ENCODE measurements at places on chromosomes 7 and 10. TPM values are rescaled to one million over a fixed set of nuclear protein-coding genes. Genes with fewer than 3 reads are reported as not detected.

Gene IFIT1B
- not detected for total RNA-seq

Gene FAM24B
- 14.8 TPM for total RNA-seq

Gene PRKG1
- total RNA-seq: not detected

Gene ICA1
- total RNA-seq: 0.86 TPM

Gene PIK3AP1
- total RNA-seq: 1.0 TPM
